Peyer's patch (tissue), 4 donors: ENCODE measurements at places on chromosomes 7 and 10.
A peak's percentile ranks its signal among the peaks of the same experiment; 100 is the strongest.

GRCh38 chr10:60003651-60004523 lies 97.5 kb upstream of the CCDC6 start:
- no peak for DNase-seq

GRCh38 chr7:80307227-80307856 lies 172.7 kb downstream of the GNAI1 start:
- DNase-seq, result no peak

DNA sequence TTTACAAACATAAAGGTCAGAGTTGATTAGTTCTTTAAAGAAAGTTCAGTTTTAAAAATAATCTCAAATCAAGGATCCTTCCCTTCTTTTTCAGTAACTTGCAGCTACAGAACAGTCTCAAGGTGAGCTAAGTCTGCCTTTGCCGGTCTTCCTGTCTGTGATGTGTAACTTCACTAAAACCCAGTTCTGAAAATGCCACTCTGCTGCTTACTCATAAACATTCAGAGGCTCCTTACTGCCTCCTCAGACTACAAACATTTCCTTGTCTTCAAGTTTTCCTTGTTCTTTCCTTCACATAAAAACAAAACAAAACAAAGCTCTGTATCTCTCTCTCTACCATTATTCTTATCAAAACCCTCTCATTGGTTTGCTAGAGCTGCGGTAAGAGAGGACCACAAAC lies 128.7 kb downstream of the ETV1 start:
- DNase-seq, result no peak

- DNase-seq, result no peak
Measured at GRCh38 chr10:77274046-77274795, 363.4 kb downstream of the KCNMA1 start.

GRCh38 chr7:135978624-135979023 lies 1.5 kb upstream of the MTPN start:
- DNase-seq, result no peak

- DNase-seq, result no peak
Measured at GRCh38 chr10:13496164-13496563, 32.6 kb downstream of the BEND7 start.

- DNase-seq, result no peak
Measured at GRCh38 chr10:80516506-80517075, 21.1 kb upstream of the SH2D4B start.

- no peak for DNase-seq
Measured at GRCh38 chr10:12594448-12594944, 245.1 kb downstream of the CAMK1D start.

DNA sequence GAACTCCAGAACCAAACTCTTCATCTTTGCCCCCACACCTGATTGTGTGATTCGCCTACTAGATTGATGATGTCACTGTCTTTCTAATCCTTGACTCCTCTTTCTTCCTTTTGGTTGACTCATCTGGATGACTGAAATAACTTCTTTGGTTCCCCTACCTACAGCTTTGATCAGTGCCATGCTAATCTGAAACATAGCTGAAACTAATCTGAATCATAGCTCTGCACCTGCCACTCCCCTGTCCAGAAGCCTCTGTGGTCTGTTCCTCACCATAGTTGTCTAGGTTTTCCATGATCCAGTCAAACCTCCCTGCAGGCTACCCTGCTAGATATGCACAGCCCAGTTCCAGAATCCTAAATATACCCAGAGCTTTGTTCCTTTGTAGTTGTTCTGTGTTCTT lies 51.9 kb downstream of the ZNF365 start:
- no peak for DNase-seq

DNA sequence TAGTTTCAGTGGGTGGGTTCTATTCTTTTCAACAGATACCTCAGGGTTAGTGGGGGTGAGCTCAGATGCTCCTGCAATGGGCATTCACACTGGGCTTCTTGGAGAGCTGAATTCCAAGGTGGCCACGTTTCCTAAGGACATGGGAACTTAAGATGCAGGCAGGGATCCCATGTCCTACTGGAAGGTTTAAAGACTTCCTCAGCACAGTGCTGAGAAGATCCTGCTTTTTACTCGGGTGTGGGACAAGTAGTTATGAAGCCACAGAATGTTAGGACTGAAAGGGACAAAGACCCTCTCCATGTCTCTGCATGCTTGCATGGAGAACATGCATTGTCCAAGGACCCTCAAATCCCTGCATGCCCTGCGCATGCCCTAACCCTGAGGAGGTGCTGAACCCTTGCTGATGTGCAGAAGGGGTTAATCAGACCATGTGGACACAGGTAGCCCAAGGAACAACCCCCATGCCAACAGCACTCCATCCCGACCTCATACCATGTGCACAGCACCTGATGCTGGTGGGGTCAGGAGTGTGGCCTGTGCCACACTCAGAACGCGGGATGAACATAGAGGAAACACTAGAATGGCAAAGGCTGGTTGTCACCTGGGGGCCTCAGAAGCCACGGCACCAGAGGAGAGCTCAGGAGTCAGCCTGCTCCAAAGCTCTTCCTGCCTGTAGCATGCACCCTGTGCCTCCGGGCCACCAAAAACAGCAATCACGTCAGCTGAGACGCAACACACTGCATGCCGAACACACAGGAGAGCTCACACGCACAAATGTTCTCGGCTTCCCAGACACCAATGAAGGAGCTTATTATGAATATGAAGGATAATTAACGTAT lies 15.2 kb downstream of the IL2RA start:
- DNase-seq, result peak; percentile 39

GRCh38 chr10:119191881-119192280 lies 13.3 kb upstream of the PRDX3 start:
- no peak for DNase-seq

GRCh38 chr10:121236621-121237020 lies 361.6 kb downstream of the FGFR2 start:
- DNase-seq, result peak; percentile 48

DNA sequence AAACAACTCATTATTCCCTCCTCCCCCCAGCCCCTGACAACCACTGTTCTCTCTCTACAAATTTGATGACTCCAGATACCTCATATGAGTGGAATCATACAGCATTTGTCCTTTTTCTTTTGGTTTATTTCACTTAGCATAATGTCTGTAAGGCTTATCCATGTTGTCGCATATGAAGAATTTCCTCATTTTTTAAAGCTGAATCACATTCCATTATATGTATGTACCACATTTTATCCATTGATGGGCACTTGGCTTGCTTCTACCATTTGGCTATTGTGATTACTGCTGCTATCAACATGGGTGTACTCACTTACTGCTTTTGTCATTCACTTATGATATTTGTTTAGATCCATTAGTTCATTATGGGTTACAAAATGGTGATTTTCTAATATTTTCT lies 112.8 kb downstream of the BUB3 start:
- no peak for DNase-seq

DNA sequence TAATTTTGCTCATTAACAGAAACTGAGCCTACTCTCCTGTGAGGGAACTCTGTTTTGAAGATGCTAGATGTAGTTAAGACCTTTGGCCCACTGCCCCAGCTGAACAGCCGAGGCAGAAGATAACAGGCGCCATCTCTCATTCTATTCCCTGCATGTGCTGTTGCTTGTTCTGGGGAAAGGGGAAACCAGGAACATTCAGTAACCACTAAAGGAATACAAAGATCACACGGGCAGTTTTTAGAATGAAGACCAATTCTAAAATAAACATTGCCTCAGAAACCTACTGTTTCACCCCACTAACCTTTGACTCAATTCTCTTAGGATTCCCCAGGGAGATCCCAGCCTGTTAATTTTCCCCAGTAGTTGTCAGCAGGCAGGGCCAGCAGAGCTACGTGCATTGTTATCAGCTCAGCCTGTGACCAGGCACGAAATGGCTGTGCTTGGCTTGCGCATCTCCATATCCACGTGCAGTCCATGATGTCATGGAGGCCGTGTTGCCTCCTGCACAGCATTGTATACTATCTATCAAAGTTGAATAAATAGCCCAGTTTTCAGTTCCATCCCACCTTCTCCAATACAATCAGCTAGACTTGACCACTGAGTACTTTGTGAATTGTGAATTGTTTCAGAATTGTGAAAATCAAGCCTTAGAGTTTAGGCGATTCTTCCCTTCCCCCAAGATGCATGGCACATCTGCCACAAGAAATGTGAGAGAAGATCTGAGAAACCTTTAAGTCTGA lies 36.0 kb downstream of the ANK3 start:
- DNase-seq, result no peak

GRCh38 chr10:5810225-5810624 lies 3.0 kb downstream of the GDI2 start:
- no peak for DNase-seq

- DNase-seq, result no peak
Measured at GRCh38 chr10:22489975-22490374, 144.7 kb downstream of the SPAG6 start.

GRCh38 chr7:127816354-127817190 lies 164.6 kb downstream of the SND1 start:
- no peak for DNase-seq

DNA sequence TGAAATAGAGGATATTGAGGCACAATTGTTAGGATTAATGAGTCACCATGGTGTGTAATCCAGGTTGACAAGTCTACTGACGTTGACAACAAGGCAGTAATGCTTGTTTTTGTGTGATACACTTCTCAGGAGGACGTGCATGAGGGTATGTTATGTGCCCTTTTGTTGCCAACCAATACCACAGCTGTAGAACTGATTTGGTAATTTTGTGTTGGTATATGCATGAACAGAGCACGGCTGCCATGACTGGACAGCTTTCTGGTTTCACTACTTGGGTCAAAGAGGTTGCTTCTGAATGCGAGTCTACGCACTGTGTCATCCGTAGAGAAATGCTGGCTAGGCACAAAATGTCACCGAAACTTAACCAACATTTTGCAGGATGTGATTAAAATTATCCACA lies 32.9 kb downstream of the PHTF2 start:
- DNase-seq, result no peak

DNA sequence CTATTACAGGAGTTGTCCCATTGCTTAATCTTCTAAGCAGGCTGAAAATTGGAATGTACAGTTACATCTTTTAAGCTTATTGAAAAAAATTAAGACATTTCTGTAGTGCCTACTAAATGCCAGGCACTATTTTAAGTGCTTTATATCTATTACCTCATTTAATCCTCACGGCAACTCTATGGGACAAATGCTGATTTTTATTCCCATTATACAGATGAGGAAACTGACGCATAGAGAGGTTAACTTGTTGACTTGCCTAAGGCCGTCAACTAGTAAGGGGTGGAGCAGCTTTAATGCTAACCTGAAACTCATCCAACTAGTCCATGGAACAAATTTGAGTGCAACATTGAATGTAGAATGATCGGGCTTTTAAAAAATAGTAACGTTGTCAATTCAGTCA lies 2.5 kb downstream of the ZKSCAN1 start:
- DNase-seq, result no peak

GRCh38 chr7:92837000-92837749 lies 802 bp upstream of the CDK6 start:
- DNase-seq, result no peak

DNA sequence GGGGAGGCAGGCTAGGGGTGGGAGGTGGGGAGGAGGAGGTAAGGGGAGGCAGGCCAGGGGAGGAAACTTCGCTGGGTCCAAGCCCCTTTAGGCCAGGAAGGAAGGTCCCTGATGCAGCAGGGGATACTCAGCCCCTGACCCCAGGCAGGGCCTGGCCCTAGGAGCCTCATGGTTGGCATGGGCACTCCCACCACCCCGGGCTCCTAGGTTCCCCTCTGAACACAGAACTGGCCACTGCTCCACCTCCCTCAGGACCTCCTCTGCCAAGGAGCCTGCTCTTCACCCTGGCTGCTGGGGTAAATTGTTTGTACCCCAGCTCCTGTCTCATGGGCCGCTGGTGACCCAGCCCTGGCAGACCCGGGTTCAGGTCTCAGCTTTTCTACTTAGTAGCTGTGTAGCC lies 25.8 kb upstream of the CHST15 start:
- no peak for DNase-seq

GRCh38 chr7:135117096-135117495 lies 30.8 kb upstream of the TMEM140 start:
- DNase-seq, result no peak

DNA sequence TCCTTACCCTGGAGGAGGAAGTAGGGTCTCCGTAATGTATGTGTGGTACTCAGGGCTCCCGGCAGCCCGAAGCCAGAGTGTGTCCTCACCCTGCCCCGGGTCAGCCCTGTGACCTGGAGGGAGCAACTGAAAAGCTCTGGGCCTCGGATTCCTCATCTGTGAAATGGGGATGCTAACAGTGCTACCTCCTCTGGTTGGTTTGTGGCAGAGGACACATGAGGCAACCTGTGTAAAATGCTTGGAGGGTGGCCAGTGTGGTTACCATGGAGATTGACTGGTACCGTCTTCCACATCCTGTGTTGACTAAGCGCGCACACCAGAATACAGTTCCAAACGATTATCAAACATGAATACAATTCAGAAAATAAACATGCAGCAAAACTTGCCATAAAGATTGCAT lies 163.8 kb upstream of the KLF6 start:
- peak; percentile 62 for DNase-seq

- no peak for DNase-seq
Measured at GRCh38 chr10:90047243-90047729, 345.9 kb downstream of the KIF20B start.

DNA sequence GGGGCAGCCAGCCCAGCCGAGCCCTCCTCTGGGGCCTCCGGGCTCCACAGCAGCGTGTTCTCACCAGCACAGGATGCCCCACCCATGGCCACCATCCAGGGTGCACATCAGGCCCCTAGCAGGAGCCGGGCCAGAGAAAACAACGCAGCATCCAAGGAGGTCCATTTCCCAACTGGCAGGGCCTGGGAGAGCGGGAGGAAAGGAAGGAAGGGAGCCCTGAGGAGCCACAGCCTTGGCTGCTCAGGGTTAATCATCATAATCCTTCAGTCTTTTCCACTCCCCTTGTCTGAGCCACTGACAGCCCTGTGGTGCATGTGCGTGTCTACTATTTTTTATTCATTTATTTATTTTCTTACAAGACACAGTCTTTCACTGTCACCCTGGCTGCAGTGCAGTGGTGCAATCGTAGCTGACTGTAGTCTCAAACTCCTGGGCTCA lies 3.6 kb downstream of the PLAC9 start:
- DNase-seq, result peak; percentile 67

DNA sequence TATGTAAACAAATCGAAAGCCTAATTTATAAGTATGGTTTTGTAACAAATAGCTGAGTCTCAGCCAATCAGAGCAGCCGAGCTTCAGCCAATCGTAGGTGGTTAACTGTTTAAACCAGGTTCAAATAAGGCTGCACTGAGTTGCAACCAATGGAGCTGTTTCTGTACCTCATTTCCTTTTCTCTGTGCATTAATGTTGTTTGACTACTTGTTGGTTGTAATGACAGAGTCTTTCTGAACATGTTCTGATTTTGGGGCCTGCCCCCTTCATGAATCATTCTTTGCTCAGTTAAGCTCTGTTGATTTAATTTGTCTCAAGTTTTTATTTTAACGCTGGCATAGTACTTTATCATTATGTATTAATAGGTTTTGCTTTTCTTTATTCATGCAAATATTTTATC lies 14.6 kb downstream of the OTUD1 start:
- no peak for DNase-seq

- no peak for DNase-seq
Measured at GRCh38 chr7:151310578-151310977, 31.0 kb upstream of the NUB1 start.

- no peak for DNase-seq
Measured at GRCh38 chr7:106282390-106282789, 2.4 kb downstream of the NAMPT start.
